ENCODE measurements at places on chromosomes 5 and 9.

GRCh38 chr5:103408408-103408807 is 149.8 kb downstream of the MACIR start:
- no peak for DNase-seq

DNA sequence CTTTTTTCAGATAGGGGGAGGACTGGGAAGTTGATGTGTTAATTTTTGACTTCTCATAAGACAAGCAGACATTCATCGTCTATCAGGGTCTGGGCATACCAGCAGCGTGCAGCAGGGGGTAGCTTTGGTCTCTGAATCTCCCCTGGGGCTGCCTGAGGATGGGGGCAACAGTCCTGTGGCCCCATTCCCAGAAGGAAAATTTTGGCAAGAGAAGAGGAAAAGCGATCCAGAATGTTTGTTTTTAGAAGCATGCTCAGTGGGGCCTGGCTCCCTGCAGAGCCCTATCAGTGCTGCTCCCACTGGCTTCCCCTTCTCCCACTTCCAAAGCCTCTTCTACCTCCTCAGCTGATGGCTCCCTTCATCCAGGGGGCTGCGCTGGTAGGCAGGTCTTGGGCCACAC is 194.8 kb upstream of the IL12B start:
- DNase-seq, result no peak

DNA sequence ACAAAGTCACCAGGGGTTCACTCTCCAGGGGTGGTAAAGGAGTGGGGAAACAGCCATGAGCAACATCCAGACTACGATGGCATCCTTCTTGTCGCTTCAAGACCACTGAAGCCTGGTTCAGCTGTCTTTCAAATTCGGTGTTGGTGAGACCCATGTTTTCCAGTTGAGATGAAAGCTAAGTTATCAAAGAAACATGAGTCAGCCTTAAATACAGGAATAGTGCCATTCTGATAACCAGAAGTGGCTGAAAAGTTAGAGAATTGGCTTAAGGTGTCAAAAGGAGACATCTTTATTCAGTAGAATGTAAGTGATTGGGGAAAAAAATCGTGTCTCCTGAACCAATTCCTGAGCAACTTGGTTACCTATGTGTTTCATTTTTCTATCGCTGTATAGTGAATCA is 7.0 kb upstream of the CARD19 start:
- no peak for DNase-seq

DNA sequence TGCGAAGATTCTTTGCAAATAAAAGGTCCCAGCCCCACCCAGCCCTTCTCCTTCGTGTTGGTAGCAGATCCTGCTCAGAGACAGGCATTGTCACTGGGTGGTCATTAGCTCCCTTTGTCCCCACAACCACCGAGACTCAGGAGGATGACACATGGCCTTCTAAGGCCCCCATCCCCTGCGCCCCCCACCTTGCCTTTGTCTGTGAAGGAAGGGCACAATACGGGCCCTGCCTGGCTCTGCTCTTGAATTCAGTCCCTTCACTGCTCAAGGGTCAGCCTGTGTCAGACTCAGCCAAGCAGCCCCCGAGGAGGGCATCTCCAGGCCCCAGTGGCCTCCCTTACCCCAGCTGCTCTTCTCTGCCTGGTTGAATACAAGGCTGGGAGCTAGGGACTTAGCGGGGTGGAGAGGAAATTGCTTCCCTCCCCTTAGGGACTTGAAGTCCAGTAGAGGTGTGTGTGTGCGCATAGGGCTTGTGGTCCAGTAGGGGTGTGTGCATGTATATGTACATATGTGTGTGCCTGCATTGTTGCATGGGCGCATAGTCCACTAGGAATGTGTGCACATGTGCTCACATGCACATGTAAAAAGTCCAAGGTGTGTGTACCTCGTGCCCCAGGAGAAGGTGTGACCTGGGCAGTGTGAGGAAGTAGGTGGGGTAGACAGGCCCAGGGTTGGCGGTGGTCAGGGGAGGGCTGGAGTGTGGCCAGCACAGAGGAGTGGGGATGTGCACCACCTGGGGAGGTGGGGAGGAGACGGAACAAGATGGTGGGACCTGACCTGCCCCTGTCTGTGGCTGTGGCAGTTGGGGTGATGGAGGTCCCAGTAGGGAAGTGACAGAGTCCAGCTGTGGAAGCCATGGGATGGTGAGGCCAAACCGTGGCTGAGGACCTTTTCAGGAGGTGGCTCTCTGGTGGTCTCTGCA is 59.1 kb downstream of the PHF2 start:
- DNase-seq, result no peak

- no peak for DNase-seq
These were observed 9.6 kb downstream of the NDST1 start for GRCh38 chr5:150517272-150518152.

DNA sequence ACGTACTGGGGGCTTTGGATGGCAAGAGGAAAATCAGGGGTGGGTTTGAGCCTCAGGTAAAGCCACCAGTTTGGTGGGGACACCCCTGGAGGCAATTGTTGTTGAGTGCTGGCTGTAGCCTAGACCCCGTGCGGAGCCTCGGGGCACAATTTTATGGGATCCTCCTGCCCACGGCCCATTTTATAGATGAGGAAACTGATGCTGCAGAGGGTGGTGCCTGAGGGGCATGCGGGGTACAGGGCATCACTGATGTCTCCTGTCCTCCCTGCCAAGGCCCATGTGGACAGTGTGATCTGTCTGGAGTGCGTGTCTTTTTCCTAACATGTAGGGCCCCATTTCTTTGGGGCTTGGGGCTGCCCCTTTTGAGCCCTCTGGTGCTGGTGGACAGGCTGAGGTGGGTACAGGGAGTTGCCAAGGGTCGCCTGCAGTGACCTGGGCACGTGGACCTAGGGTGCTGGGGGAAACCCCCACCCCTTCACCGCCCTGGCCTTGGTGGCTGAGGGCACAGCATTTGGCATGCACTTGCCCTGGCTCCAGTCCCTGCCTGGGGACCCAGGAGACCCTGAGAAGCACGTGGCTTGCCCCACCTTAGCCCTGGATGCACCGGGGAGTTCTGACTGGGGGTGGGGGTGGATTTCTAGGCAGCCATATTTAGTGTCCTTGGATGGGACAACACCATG is 22.1 kb downstream of the WNK2 start:
- no peak for DNase-seq

DNA sequence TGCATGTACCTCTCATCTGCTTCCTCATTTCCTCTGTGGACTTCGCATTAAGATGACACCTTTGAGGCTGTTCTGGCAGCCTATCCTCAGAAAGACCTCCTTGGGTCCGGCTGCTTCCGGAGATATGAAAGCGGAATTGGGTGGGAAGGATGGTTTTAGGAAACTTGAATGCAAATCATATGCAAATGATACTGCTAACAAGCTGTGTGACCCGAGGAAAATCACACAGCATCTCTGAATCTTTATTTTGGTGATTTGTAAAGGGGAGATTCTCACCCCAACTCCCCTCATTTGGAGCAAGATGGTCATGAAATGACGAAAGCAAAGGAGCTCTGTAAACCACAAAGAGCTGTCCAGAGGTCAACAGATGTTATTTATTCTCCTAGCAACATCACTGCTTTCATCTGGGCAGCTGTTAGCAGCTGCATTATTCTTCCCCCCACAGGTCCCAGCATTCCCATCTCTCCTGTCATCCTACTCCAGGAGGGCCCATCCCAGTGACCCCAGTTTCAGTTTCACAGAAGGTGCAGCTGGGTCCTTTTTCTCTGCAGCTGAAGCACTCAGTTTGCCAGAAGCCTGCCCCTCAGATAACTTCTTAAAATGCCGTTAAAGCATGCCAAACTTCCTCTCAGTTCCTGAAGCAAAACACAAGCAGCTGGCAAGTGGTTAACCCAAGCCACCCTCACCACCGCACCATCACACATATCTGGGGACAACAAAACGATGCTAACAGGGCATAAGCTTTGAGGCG is 269.5 kb downstream of the SEC61B start:
- no peak for DNase-seq

DNA sequence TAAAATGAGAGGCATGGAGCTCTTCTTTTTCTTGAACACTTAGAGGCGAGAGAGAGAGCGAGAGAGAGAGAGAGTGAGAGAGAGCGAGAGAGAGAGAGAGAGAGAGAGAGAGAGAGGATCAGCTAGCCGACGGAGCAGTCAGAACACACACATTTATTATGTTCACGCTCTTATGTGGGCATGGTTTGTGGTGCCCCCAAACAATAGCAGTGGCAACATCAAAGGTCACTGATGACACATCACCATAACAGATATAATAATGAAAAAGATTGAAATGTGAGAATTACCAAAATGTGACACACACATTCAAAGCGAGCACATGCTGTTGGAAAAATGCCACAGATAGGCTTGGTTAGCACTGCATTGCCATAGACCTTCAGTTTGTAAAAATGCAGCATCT is 116.1 kb downstream of the KDM4C start:
- DNase-seq, result no peak

DNA sequence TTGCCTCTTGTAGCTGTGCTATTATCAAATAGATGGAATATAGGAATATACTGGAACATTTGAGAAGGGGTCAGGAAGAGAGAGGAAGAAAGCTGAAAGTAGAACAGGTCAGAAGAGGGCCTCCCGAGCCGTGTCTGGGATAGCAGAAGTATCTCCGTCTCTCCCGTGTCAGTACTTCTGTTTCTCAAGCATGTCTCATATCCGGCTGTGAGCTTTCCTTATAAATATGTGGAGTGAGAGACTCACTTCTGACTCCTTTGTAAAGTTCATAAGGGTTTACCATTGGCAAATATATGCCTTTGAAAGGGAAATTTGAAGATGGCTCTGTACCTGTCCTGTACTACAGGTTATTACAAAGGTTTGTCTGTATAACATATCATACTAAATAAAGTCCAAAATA is 50.3 kb downstream of the MOCS2 start:
- no peak for DNase-seq

GRCh38 chr5:95647886-95648860 is 1.6 kb downstream of the RFESD start:
- no peak for DNase-seq

DNA sequence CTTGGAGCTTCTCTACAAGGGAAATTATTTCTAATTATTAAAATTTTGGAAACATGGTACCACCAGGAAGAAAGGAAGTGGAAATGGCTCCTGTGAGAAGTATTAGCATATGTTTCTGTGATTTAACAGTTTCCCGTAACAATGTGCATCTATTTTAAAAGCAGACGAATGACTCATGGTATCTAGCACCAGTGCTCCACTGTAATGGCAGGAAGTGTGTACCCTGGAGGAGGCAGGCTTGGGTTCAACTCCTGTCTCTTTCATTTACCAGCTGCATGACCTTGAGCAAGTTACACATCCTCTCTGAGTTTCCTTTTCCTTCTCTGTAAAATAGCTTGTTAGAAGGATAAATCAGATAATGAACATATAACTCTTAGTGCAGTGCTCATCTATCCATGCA is 41.0 kb upstream of the ANGPTL2 start:
- no peak for DNase-seq

DNA sequence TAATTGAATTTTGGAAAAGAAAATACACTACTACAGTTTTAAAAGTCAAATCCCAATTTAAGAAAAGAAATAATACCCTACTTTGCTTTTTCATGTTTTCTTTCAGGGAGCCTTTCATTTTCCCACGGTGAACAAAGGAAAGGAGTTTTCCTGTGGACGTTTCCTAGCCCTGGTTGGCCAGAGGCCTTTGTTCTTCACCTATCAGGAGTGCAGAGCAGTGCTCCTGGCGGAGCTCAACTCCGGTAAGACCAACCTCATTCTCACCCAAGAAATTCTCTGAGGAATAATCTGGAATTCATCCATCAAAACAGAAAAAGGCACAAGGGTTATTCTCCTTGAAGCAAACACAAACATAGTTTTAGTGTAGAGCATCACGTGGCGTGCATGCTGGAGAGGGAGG is 248.9 kb downstream of the ADGRV1 start:
- DNase-seq, result no peak

GRCh38 chr5:67548520-67549295 is 352.1 kb upstream of the CD180 start:
- no peak for DNase-seq

GRCh38 chr9:115986508-115986907 is 167.1 kb upstream of the PAPPA start:
- no peak for DNase-seq

GRCh38 chr5:160475864-160476438 is 54.3 kb downstream of the PTTG1 start:
- DNase-seq, result no peak

- DNase-seq, result peak; percentile 48
These were observed 102.4 kb downstream of the CDK5RAP2 start for GRCh38 chr9:120477534-120478001.

DNA sequence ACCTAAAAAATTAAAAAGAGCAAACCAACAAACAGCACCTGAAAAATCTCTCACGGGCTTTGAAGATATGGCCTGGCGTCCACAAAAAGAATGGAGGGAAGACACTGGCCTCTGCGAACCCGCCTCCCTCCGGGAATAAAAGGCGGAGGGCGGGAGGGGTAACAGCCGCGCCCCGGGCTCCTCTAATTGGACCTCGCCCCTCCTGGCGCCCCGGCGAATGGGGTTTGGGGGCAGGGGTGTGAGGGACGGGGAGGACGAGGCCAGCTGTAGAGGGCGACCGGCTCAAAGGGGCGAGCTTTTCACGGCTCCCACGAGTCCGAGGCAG is 753 bp downstream of the FANCC start:
- DNase-seq, result no peak

DNA sequence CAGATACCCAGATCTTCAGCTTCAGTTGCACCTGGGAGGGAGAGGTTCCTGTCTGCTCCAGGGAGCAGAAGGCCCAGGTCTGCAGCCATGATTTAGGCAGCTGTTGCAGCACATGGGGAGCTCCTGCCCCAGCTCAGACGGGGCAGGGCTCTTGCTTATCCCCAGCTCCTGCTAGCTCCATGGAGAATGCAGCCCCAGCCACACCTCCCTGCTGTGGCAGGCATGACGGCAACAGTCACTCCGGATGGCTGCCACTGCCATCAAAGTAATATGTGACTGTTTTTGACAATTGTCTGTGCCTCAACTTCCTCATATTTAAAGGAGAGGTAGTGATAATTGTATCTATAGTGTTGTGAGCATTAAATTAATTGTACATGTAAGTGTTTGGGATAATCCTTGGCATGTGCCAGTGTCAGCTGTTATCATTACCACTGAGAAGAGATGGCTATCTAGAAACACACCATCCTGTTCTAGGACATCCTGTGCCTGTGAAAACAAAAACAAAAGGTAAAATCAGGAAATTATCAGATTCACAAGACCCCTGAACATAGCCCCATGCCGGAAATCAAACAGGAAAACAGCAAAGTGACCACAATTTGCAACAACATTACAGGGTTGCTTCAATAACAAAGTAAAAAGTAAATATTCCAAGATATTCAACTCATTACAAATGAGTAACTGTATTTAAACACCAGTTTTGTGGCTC is 1048.8 kb upstream of the ACO1 start:
- DNase-seq, result no peak

DNA sequence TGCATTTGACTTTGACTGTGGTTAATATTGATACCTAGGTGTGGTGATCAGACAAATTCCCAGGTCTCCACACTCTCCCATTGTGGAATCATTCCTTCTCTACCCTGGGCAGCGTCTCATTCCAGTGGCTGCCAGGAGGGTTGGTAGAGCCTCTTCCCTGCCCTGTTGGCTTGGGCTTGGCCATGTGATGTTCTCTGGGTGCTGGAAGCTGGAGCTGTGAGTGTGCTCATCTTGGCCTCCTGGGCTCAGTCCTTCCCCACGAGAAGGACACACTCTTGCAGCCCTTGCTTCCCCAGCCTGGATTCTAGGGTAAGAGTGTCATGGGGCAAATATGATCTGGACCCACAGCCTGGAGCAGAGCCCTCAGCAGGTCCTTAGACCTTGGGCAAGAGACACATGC is 167.2 kb upstream of the IRX4 start:
- no peak for DNase-seq

- DNase-seq, result no peak
These were observed 84.4 kb upstream of the SPIN1 start for GRCh38 chr9:88303721-88304451.

Data from iPS DF 6.9 (cell line).